ENCODE measurements at places on chromosomes 7 and 10.

DNA sequence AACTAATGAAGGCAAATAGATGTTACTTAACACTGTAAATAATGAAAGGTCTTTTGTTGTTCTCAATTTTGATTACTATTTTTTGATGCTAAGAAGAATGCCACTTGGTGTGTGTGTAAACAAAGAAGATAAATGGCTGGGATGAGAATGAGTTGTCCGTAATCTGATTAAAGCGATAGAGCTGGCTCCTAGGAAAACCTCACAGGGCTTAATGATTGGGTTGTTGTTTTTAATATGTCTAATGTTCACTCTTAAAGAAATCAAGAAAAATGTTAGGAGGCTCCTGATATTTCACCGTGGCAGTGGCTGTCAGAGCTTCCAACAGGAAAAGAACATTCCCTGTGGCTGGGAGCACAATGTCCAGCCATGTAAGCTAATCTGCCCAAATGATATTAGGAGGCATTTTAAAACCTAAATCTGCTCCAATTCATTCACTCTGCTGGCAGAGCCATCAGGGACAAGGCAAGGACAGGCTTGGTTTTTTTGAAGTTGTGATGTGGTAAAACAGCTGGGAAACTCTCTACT is 243.9 kb downstream of the SNX10 start:
- DNase-seq, result no peak

DNA sequence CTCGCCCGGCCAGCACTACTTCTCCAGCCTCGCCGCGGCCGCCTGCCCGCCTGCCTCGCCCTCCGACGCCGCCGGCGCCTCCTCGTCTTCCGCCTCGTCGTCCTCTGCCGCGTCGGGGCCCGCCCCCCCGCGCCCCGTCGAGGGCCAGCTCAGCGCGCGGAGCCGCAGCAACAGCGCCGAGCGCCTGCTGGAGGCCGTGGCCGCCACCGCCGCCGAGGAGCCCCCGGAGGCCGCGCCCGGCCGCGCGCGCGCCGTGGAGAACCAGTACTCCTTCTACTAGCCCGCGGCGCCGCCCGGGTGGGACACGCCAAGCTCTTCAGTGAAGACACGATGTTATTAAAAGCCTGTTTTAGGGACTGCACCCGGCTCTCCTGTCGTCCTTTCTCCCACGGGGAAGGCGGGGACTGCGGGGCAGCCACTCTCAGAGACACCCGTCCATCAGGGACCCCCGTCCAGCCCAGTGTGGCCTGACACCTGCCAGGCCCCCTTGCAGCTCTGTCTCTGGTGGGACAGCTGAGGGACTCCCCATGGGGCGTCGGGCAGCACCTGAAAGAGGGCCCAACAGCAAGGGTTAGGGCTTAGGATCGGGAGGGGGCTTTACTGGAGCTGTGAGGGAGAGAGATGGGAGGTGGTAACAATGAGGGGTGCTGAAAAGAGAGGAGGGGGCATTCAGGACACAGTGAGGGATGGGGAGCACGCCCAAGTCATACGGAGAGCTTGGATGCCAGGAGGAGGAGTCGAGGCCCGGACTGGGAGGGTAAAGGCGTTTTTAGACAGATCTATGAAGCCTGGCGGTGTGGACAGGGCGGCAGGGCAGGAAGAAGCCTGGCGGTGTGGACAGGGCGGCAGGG is 34.7 kb downstream of the SPDYE6 start:
- DNase-seq, result no peak

- DNase-seq, result no peak
Measured at GRCh38 chr10:128036011-128036615, 90.1 kb downstream of the MKI67 start.

- no peak for DNase-seq
Measured at GRCh38 chr10:86224354-86225102, 142.1 kb downstream of the GRID1 start.

- no peak for DNase-seq
Measured at GRCh38 chr7:136336932-136337331, 359.8 kb upstream of the MTPN start.

GRCh38 chr7:7620644-7621210 is 19.8 kb upstream of the UMAD1 start:
- no peak for DNase-seq

DNA sequence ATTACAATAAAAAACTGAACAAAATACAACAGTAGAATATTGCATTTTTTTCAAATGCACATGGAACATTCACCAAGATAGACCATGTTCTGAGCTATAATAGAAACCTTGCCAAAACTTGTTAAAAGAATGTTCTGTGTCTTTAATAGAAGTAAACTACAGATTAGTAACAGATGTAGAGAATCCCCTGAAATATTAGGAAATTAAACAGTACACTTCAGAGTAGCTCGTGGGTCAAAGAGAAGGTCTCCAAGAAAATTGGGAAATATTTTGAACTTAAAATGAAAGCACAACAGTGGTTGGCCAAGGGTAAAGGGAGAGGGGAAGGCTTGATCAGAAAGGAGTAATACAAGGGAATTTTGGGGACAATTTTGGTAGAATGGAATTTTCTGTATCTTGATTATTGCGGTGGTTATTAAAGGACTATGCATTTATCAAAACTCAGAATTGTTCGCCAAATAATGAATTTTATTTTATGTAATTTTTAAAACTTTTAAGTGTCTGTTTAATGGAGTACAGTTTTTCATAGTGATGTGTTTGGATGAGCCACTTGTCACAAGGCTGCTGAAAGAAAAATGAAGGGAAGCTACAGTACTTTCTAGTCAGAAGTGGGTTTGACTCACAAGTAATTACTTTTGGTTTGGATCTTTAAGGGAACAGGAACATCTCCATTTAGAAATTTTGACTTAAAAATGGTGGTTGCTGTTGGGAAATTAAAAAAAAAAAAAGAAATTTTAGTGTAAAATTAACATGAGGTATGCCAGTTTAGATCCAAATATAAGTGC is 10.2 kb downstream of the PLEKHA8 start:
- DNase-seq, result no peak

DNA sequence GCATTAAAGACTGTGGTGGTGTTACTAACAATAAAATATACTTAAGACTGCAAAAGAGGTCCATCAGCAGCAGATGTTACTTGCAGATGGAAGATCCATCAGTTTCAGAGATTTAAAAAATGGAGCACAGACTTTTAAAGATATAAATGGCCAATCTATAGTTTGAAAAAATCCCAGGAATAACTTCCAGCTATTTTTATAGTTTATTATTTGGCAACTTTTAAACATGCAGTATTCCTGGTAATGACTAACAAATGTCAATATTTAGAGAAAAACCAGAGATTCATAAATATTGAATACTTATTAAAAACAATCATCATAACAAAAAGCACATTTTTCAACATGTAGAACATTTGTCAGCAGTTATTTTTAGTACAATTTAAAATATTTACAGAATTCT is 30.7 kb downstream of the RTKN2 start:
- DNase-seq, result no peak

DNA sequence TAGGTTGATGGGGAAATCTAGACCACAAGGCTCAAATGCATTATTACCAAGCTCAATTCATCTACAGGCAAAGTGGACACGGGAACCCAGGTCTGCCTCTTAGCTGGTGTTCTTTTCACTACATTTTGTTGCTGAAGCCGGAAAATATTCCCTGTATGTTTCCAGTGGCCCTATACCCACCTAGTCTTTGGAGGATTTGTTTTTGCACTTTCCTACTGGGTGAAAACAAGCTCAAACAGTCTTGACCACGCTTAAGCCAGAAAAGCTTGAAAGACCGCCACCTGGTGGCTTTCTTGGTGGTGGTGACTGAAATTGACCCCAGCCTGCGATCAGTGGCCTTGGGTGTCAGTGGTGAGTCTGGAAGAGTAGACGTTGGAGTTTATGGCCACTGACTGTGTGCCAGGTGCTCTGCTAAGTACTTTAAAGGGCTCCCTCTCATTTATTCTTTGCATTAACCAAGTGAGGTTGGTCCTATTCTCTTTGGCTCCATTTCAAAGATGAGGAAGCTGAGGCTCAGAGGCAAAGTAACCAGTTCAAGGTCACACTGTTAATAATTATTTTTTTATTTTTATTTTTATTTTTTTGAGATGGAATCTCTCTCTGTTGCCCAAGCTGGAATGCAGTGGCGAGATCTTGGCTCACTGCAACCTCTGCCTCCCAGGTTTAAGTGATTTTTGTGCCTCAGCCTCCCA is 11.1 kb upstream of the CRTAC1 start:
- DNase-seq, result peak; percentile 13

- DNase-seq, result peak; percentile 15
Measured at GRCh38 chr7:117110480-117111315, 157.4 kb downstream of the ST7 start.

DNA sequence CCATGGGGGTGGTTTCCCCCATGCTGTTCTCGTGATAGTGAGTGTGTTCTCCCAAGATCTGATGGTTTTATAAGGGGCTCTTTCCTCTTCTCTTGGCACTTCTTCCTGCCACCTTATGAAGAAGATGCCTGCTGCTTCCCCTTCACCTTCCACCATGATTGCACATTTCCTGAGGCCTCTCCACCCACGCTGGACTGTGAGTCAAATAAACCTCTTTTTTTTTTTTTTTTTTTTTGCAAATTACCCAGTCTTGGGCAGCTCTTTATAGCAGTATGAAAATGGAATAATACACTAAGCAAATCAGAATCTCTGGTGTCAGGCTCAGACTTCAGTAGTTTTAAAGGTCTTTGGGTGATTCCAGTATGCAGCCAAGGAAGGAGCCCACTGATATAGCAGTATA is 28.2 kb downstream of the TAS2R41 start:
- DNase-seq, result no peak

GRCh38 chr10:97179731-97180362 is 5.9 kb downstream of the SLIT1 start:
- no peak for DNase-seq

- no peak for DNase-seq
Measured at GRCh38 chr10:92436611-92437010, 137.3 kb downstream of the IDE start.

- no peak for DNase-seq
Measured at GRCh38 chr10:132416566-132417256, 19.7 kb downstream of the PWWP2B start.

DNA sequence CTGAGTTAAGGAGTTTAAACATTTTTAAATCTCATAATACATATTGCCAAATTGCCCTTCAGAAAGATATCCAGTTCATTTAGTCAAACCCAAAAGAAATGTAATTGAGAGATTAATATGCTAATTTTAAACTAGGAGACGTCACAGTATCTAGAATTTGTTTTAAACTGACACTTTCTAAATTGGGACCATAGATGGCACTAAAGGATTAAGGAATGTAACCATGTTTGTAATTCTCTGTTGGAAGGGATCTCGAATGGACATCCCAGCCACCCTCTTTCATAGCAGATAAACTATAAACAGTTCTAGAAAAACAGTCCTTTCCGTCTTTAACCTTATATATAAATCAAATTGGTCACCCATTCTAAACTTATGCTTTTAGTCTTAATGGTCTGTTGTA is 30.0 kb upstream of the SAMD9L start:
- DNase-seq, result no peak

- DNase-seq, result no peak
Measured at GRCh38 chr7:14133752-14134151, 144.3 kb upstream of the ETV1 start.

DNA sequence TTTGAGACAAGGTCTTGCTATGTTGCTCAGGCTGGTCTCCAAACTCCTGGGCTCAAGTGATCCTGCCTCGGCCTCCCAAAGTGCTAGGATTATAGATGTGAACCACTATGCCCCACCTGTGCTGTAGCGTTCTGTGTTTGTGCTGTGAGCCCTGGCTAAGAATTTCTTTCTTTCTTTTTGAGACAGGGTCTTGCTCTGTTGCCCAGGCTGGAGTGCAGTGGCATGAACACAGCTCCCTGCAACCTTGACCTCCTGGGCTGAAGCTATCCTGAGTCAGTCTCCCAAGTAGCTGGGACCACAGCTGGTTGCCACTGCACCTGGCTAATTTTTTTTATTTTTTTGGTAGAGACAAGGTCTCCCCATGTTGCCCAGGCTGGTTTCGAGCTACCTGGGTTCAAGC is 11.4 kb downstream of the TSPAN13 start:
- no peak for DNase-seq

GRCh38 chr10:95850791-95851190 is 57.0 kb upstream of the CC2D2B start:
- DNase-seq, result no peak

- DNase-seq, result no peak
Measured at GRCh38 chr7:113452245-113452644, 333.9 kb upstream of the SMIM30 start.

DNA sequence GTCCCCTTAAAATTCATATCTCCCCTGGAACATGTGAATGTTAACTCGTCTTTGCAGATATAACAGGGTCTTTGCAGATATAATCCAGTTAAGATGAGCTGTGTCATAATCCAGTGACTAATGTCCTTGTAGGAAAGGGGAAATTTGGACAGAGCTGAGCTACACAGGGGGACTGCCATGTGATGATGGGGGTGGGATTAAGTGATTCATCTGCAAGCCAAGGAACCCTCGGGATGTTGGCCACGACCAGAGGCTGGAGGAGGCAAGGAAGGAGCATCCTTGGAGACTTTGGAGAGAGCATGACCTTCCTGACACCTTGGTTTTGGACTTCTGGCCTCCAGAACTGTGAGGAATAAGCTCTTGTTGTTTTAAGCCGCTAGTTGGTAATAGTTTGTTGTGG is 153.9 kb upstream of the PCBD1 start:
- DNase-seq, result no peak

GRCh38 chr7:79529214-79529880 is 75.9 kb upstream of the MAGI2 start:
- DNase-seq, result no peak

- no peak for DNase-seq
Measured at GRCh38 chr10:93026072-93026471, 34.5 kb upstream of the CYP26C1 start.

GRCh38 chr7:29748286-29749099 is 57.8 kb upstream of the WIPF3 start:
- DNase-seq, result no peak

- DNase-seq, result no peak
Measured at GRCh38 chr10:4046030-4046429, 261.0 kb upstream of the KLF6 start.

GRCh38 chr7:77759294-77759889 is 38.8 kb downstream of the TMEM60 start:
- peak; percentile 58 for DNase-seq

- DNase-seq, result no peak
Measured at GRCh38 chr10:2836921-2837662, 230.3 kb upstream of the PFKP start.

GRCh38 chr10:97866524-97867219 is 17.0 kb downstream of the GOLGA7B start:
- no peak for DNase-seq

GRCh38 chr10:87744606-87745005 is 73.4 kb downstream of the ATAD1 start:
- no peak for DNase-seq

GRCh38 chr7:90777465-90777864 is 181.3 kb downstream of the CDK14 start:
- DNase-seq, result no peak

DNA sequence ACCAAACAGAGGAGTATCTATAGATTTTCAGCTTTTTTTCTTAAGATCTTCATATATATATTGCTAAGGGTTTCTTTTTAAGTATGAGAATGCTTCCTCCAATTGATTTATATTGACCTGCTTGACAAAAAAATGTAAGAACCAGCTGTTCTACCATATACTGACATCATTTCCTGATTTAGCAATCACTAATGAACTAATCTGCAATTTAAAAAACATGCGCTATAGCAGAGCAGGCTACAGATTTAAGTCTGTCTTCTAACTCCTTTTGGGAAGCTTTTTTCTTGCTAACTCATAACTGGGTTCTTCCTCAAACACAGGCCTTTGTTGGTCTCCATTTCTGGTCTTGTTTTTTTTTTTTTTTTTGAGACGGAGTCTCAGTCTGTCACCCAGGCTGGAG is 33.2 kb downstream of the ABCC2 start:
- no peak for DNase-seq

Measured in CD4-positive, alpha-beta T cell (primary cell).